ENCODE measurements at places on chromosomes 6 and 20.

DNA sequence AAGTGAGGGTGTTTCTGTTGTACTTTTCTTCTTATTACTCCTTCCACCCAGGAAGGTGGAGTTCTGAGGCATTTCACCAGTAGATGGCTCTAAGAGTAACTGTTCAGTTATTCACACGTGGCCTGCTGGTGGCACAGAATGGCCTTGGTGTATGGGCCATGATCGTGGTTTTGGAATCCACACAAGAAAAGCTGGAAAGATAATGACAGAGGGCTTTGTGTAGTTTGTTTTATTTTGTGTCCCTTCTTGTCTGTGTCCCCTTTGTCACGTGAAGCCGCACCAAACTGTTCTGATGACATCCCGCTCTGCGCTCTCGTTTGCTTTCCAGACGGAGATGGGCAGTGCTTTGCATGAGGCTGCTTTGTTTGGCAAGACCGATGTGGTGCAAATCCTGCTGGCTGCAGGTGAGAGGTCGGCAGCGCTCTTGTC is 93.4 kb downstream of the ANKS1A start:
- DNase-seq = no peak

DNA sequence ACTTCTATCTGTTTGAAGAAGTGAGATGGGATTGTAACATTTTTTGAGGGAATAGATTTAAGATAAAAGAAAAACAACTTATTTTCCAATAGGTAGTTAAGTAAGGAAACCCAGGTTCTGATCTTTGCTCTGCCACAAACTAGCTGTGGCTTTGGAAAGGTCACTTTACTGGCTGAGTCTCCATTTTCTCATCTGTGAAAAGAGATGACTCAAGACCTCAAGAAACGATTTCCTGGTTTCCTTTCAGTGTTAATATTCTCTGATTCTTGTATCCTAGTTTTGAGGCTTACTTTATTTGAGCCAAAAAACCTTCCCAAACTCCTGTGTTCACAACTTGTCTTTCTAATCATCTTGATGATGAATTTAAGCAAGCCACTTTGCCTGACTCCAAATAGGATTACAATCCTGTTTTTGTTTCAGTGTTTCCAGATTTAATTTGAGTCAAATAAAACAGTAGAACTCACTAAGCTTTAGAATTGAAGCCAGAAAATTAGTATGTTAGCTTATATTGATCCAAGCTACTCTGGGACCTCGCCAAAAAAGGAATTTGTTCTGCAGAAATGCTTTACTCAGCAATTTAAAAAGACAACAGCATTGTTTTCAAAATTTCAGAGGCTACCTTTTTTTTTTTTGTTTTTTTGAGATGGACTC is 51.1 kb downstream of the ENPP1 start:
- DNase-seq = no peak

DNA sequence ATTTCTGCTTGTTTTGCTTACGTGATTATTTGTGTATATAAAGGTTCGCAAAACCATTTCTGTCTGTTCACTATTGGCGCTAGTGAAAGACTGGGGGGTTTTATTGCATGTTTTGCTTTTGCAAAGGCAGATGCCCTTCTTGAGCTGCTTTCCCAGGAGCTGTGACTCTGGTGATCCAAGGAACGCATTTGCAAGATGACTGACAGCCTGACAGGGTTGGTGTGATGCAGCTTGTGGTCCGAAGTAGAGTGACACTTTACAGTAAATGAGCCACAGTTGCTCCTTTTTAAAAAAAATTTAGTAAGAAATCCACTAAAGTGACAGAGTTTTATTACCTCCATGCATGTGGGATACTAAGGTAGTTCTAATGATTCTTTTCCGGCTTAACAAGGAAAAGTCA is 73.7 kb downstream of the TPD52L1 start:
- no peak for DNase-seq

DNA sequence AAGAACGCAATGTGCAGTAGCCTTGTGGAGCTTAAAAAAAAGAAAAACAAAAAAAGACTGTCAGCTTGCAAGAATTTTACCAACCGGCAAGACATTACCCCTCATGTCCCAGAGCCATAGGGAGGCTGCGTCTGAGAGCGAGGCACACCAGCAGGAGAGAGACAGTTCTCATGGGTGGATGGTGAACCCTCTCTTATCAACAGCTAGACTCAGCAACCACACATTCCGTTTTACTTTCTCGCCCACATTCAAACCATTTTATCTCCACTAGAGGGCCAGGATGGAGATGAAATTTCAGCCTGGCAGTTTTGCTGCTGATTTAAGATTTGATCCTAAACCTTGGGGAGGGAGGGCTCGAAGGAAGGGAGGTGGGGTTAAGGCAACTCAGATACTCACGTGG is 247.0 kb downstream of the ATXN1 start:
- no peak for DNase-seq

- no peak for DNase-seq
These were observed 53.6 kb downstream of the PYGB start for GRCh38 chr20:25301357-25301920.

- no peak for DNase-seq
These were observed 2.8 kb upstream of the PHF20 start for GRCh38 chr20:35768731-35769664.

GRCh38 chr6:149453597-149454345 is 31.0 kb downstream of the ZC3H12D start:
- no peak for DNase-seq

DNA sequence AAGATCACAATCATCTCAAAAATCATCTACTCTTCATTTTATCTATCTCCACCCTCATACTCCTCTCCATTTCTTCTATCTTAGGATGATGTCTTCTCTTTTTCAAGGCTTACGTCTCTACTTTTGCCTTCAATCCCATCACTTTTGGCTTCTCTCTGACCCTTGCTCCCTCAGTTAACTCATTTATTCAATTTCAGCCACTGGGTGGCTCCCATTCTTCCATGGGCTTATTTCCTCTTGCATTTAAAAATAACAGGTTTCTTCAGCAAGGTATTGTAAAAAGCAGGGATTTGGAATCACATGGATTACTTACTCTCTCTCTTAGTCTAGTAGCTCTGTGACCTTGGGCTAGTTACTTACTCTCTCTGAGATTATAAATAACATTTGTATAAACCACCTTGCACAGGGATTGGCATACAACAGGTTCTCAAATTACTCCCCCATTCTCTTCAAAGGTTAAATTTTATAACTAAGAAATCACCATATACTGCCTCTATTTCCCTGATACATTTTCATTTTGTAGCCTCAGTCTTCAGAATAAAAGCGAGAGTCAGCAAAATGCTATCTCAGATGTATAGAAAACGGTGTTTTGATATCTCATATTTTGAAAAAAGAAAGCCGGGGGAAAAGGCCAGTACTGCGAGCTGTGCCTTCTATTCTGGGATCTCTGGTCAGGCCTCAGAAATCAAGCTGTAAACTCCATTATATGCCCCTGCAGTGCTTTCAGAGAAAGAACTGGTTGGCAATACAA is 5.5 kb downstream of the ZSCAN12 start:
- no peak for DNase-seq

DNA sequence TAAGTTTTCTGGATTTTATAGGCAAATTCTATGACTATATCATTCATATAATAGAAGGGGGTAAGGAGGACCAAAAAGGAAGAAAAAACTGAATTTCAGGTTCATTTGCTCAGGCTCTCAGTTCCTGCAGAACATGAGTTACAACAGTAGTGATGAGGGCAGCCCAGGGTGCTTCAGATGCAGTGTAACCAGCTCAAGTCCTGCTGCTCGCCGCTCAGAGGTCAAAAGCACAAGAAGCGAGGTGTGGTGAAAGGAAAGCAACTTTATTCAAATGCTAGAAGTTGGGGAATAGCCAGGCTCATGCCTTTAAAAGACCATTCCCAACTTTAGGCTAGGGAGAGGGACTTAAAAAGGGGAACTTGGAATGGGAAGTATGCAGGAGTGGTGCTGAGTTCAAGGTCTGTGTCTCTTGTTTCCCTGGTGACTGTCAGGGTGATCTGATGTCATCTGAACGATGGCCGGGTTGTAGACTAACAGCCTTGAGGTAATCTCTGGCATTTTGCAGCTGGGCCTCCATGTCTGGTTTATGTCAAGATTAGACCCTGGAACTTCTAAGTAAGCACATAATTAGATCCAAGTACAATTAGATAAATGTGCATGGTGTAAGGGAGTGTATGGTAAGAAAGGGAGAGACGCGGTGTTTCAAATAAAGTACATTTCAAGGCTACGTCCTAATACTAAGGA is 14.5 kb upstream of the SEC63 start:
- DNase-seq = no peak

DNA sequence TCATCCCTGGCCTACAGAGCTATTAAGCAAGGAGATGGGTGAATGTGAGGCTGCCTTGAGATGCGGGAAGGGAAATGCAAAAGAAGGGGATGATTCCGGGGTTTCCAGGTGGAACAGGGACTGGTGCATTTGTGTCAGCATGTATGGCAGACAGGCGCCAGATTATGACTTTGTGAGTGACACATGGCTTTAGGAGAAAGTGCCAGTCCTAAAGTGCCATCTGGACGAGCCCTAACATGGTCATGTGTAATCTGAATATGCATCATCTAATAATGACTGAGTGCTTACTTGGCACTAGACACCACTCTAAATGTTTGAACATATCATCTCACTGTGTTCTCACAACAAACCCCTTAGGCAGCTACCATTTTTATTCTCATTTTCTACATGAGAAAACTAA is 195.0 kb upstream of the TSHZ2 start:
- DNase-seq = no peak

- no peak for DNase-seq
These were observed 1.6 kb upstream of the HEY2 start for GRCh38 chr6:125747589-125748405.

GRCh38 chr6:109303640-109304283 is 78.5 kb downstream of the CD164 start:
- DNase-seq = no peak
